Stimulated activated CD8-positive, alpha-beta memory T cell treated with anti-CD3 and anti-CD28 coated beads, Interleukin-4, amount 100 ng/mL, for 48 hours (primary cell): ENCODE measurements at places on chromosomes 6 and 20.

GRCh38 chr6:148395583-148396101 is 53.0 kb downstream of the SASH1 start:
- DNase-seq = no peak

GRCh38 chr6:5102267-5102970 is 17.3 kb downstream of the PPP1R3G start:
- DNase-seq = no peak

- DNase-seq = no peak
These were observed 43.3 kb downstream of the DUSP22 start for GRCh38 chr6:335572-335971.

DNA sequence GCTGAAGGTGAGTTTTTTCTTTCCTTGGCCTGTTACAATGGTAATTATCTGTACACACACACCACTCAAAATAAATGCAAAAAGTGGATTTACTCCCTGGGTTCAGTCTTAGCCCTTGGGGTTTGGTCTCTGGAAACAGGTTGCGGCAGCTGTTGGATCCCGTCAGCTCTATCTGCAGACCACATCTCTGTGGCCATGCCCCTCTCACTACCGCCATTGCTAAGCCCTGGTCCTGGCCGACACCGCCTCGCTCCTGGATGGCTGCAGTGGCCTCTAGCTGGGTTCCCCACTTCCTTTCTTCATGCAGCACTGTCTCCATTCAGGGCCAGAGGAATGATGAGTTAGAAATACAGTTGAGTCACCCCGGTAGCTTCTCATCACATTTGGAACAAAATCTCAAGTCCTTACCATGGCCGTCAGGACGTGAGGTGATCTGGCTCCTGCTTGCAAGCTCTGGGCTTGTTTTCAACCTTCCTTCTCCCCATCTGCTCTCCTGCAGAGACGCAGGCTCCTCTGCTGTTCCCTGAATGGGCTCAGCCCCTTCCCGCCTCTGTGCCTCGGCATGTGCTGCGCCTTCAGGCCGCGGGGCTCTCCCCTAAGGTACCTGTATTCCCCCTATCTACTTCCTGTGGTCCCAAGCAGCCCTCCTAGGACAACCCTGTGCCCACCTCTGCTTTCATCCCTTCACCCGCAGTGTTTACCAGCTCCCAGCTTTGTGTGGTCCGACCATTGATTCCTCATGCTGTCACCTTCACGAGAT is 38.0 kb downstream of the EFCAB8 start:
- DNase-seq = no peak

GRCh38 chr6:76381612-76382011 is 309.1 kb upstream of the IMPG1 start:
- DNase-seq = no peak

GRCh38 chr6:25934735-25935313 is 4.3 kb upstream of the SLC17A2 start:
- DNase-seq = no peak

GRCh38 chr6:151609146-151609902 is 115.5 kb downstream of the CCDC170 start:
- no peak for DNase-seq

DNA sequence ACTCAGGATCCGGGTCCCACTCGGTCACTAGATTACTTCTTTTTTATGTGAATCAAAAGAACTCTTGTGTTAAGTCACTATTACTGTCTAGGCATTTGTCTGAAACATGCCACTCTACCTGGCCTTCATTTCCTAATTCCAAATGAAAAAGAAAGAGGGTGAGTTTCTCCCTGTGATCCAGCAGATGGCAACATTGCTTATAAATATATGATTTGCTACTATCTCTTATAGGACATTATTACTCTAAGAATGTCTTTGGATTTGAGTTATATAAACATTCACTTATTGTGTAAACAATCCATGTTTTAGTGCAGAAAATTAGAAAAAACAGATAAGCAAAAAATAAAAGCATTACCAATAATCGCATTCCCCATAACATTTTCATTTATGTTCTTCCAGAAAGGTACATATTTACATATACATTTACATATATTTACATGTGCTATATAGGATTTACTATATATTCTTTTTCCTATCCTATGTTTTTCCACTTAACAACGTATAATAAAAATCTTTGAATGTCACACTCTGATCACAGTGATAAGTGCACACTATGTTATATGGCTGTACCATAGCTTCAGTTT is 66.9 kb downstream of the FAXC start:
- no peak for DNase-seq

DNA sequence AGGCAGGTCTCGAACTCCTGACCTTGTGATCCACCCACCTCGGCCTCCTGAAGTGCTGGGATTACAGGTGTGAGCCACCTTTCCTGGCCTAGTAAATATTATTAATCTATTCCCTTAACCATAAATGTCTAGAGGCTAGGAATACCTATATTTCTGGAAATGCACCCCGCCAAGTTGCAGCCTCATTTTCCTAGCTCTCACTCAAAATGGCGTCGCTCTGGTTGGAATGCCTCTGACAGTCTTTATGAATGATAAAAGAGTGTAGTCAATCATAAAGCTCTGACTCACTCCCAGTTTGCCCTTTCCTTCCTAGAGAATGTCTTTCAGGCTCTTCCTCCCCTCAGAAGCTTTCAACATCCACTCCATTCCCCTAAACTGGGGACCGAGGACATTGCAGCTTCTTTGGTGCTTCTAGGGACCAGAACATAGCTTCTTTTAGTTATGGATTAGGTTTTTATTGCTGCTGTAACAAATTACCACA is 14.1 kb upstream of the TRIM26 start:
- DNase-seq = no peak
